Osteoblast (primary cell): ENCODE measurements at places on chromosomes 3 and 15. TPM values are rescaled to one million over a fixed set of nuclear protein-coding genes. Genes with fewer than 3 reads are reported as not detected.
A peak's percentile ranks its signal among the peaks of the same experiment; 100 is the strongest.

DNA sequence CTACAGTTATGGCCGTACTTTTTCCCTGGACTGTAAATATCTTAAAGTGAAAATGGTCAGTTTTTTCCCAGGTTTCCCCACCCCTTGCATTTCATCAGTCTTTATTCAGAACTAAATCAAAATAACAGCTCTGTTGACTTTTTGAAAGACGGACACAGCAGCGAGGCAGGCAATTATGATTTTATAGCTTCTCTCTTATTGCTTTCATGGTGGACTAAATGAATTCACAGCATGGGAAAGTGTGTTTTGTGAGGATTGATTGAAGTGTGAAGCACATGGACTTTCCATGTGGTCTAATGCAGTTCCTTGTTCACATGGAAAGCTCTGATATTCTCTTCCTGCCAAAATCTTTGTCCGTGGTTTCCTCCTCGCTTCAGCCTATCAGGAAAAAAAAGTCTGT lies 268.7 kb upstream of the ARL6 start:
- H3K27ac ChIP-seq = no peak overlapping the region
- H3K4me3 ChIP-seq = no peak overlapping the region
- no peaks in the 10 kb centered on the region for H3K27me3 ChIP-seq
- no peak for DNase-seq

PIF1 gene
- 6.2 and 9.4 TPM in 2 replicates for total RNA-seq

DNA sequence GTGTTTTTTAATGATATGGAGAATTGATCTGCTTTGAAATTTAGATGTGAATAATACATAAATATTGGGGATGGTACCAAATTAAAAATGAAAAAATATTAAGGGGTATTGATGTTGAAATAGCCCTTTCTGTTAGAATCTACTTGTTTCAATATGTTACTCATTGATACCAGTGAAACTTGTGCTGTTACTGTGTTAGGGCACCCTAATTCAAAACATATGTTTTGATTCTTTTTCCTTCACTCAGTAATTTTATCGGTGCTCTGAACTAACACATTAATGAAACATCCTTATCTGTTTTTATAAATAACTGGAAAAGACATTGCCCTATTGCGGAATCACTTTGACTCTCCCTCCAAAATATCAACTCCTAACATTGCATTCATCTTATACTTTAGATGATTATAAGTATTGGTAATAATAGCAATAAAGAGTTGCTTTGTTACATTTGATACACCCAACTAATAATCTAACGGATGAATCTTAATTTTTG lies 52.0 kb upstream of the CCNB2 start:
- peaks cover 22% of the 10 kb centered on the region for H3K36me3 ChIP-seq
- no peak overlapping the region for H3K27ac ChIP-seq
- no peak overlapping the region for H3K4me3 ChIP-seq
- no peaks in the 10 kb centered on the region for H3K4me1 ChIP-seq
- no peak for DNase-seq

DNA sequence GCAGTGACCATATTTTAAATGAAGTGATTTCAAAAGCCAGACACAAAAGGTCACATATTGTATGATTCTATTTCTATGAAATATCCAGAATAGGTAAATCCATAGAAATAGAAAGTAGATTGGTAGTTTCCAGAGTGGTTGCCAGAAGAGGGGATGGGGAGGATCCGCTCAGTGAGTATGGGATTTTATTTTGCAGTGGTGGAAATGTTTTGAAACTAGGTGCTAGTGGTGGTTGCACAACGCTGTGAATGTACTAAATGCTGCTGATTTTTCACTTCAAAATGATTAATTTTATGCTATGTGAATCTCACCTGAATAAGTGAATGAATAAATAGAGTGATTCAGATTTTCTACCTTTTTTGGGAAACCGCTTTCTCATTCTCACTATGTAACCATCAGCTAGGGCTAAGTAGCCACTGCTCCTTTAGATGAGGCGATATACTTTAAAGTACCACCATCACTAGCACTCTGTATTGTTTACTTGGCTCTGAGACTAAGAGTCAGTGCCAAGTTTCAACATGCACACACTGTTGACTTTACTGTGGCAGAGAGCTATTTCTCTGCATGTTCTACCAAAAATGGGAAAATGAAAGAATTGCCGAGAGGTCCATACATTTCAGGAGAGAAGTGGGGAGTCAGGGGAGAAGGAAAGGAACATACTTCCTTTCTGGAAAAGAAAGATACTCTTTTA lies 90.7 kb upstream of the GOLIM4 start:
- H3K4me1 ChIP-seq = no peaks in the 10 kb centered on the region
- DNase-seq = no peak
- no peak overlapping the region for H3K27ac ChIP-seq
- H3K36me3 ChIP-seq = no peaks in the 10 kb centered on the region

RTP1 gene
- total RNA-seq = not detected in 2 replicates

SUSD5 gene
- 10.9 and 11.2 TPM in 2 replicates for total RNA-seq

- H3K27me3 ChIP-seq = no peaks in the 10 kb centered on the region
- H3K36me3 ChIP-seq = no peaks in the 10 kb centered on the region
- H3K27ac ChIP-seq = no peak overlapping the region
- H3K4me1 ChIP-seq = peaks cover 16% of the 10 kb centered on the region
Observed at GRCh38 chr3:15387171-15387581, 40.2 kb downstream of the METTL6 start.

PLCL2 gene
- total RNA-seq = 5.1 and 6.5 TPM in 2 replicates

DNA sequence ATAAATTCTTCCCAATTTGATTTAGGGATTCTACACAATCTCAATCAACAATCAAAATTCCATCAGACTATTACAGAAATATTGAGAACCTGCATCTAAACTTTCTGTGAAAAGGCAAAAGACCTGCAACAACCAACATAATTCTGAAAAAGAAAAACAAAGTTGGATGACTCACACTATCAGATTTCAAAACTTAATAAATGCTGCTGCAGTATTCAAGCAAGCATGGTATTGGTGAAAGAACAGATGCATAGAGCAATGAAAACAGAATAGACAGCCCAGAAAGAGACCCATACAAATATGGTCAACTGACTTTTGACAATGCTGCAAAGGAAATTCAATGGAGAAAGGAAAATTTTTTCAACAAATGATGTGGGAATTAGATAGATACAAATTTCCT lies 477.1 kb upstream of the NR2F2 start:
- no peaks in the 10 kb centered on the region for H3K27me3 ChIP-seq
- peaks cover 8% of the 10 kb centered on the region for H3K4me1 ChIP-seq
- H3K4me3 ChIP-seq = no peak overlapping the region
- DNase-seq = no peak

- no peaks in the 10 kb centered on the region for H3K36me3 ChIP-seq
- peaks cover 91% of the 10 kb centered on the region for H3K4me1 ChIP-seq
- H3K27me3 ChIP-seq = no peaks in the 10 kb centered on the region
- peak overlapping the region; percentile 98 for H3K27ac ChIP-seq
- no peak for DNase-seq
- no peak overlapping the region for H3K4me3 ChIP-seq
Observed at GRCh38 chr3:112651071-112651470, 10.1 kb upstream of the CCDC80 start.

LCTL gene
- total RNA-seq = 1.2 and 1.4 TPM in 2 replicates

DNA sequence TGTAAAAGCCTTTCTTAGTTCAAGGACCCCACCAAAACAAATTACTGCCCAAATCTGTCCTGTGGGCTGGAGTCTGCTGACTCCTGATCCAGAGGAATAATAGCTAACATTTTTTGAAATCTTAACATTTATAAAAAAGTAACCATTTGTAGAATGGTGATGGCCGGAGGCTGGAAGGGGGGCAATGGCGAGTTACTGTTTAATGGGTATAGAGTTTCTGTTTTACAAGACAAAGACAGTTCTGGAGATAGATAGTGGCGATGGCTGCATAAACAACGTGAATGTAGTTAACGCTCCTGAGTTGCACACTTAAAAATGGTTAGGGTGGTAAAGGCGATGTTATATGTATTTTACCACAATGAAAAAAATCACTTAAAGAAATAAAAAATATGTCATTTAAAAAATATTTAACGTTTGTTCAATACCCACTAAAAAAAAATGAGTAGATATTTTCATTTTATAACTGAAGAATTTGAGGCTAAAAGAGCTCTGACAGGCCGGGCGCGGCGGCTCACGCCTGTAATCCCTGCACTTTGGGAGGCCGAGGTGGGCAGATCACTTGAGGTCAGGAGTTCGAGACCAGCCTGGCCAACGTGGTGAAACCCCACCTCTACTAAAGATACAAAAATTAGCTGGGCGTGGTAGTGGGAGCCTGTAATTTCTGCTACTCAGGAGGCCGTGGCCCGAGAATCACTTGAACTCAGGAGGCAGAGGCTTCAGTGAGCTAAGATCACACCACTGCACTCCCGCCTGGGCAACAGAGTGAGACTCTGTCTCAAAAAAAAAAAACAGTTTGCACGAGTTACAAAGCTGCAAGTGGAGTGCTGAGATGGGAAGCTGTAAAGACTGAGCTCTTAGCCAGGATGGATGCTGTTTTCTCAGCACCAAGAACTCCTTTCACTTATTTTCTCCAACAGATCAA lies 37.6 kb downstream of the IGF2BP2 start:
- no peaks in the 10 kb centered on the region for H3K27me3 ChIP-seq
- H3K4me1 ChIP-seq = peaks cover 14% of the 10 kb centered on the region
- H3K27ac ChIP-seq = no peak overlapping the region
- no peak overlapping the region for H3K4me3 ChIP-seq
- DNase-seq = peak; percentile 23
- no peaks in the 10 kb centered on the region for H3K36me3 ChIP-seq

PCSK6 gene
- 0.29 and 0.72 TPM in 2 replicates for total RNA-seq

DNA sequence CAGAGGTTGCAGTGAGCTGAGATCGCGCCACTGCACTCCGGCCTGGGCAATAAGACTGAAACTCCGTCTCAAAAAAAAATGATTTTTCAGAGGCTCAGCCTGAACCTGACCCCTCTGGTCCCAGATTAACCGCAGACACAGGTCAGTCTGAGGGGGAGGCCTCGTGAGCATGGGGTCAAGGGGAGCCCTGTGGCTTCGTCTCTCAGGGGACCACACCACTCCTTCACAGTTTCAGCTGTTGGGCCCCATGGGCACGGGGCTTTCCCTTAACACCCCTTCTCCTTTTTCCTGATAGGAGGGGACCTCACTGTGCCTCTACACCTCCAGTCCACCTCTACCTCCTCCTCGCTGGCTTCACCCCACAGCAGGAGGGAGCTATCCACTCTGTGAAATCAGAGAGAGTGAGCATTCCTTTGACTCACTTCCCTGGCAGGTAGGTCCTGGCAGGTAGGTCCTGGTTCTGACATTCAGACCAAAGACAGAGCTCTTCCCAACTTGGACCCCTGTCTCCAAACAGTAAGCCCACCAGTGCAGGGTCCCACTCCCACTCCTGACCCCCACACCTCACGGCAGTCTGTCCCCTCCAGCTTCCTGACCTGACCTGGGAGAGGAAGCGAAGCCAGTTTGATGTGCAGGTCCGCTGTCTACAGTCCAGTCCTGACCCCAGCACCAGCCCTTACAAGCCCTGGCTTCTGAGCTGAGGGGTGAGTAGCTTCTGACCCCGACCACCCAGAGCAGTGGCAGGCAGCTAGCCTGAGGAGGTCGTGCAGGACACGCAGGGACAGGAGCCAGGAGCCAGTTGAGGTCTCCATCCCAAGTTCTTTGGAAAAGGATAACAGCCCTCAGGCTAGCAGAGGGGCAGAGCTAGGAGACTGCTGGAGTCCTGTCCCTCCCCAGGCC lies 9.0 kb downstream of the RRP9 start:
- peaks cover 34% of the 10 kb centered on the region for H3K36me3 ChIP-seq
- H3K4me3 ChIP-seq = no peak overlapping the region
- H3K4me1 ChIP-seq = no peaks in the 10 kb centered on the region
- no peaks in the 10 kb centered on the region for H3K27me3 ChIP-seq

DNA sequence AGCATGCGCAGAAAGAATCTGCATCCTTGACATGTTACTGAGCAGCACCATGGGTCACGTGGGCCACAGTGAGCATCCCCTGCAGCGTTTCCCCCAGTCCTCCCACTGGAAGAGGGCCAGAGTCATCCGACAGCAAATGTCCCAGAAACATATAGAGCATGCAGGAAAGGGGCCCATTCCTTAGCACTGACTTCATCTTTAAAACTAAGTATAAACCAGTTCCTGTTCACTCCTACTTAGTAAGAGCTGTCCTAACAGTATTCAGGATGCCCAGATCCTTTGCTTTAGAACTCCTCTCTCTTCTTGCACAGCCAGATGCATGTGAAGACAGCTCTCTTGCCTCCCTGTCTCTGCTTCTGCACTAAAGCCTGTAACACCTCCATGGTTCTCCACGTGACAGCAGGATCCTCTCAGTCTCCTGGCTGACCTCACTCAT lies 79.3 kb upstream of the OXTR start:
- H3K4me3 ChIP-seq = no peak overlapping the region
- H3K36me3 ChIP-seq = no peaks in the 10 kb centered on the region
- DNase-seq = no peak
- no peaks in the 10 kb centered on the region for H3K27me3 ChIP-seq

DNA sequence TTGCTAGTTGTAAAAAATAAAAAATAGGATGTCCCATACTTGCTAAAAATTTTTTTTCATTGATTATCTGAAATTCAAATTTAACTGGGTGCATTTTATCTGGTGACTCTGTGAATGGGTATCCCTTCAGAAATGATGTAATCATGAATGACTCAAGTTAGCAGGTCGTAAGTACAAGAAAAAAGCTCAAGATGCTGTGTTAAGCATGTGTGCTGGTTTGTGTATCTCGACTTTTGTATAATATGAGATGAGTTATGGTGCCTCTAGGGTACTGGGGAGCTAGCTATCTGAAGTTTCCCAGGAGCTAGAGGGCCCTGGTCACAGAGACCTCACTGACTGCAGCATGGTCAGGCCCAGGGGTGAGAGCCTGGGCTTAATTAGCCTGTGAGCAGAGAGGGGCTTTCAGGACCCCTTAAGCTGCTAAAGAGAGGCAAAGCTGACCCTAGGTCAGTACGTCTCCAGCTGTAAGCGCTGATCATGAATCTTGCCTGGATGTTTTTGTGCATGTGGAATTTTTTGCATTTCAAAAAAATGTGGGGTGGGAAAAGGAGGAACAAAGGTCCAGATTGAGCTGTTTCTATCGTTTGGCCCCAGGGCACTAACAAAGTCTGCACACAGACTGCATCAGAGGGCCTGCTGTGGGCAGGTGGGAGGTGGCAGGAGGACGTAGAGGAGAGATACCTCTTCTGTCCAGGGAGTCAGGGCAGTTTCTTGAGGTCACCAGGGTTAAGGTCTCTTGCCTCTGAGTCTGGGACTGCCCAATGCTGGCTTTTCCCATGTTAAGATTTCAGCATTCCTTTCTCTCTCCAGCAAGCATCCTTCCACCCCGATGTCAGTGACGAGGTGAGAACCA lies 233.2 kb upstream of the TPM1 start:
- H3K4me3 ChIP-seq = no peak overlapping the region
- H3K36me3 ChIP-seq = peaks cover 12% of the 10 kb centered on the region
- no peak overlapping the region for H3K27ac ChIP-seq
- no peaks in the 10 kb centered on the region for H3K27me3 ChIP-seq
- DNase-seq = no peak

DNA sequence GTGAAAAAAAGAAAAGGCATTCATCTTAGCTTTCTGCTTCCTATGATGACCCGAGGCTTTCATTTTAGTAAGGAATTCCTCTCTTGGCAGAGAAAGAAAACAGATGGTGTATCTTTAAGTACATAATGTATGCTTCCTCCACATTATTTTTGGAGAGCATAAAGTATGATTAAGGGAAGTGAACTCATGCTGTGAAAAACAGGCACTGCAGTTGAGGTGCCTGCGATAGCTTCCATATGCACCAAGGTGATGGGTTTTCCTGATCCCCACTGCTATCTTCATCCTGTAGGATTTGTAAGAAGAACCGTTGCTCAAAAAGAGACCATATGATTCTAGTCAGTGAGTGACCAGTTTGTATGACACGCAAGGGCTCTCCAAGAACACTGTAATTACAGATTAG lies 411.5 kb upstream of the MCTP2 start:
- H3K4me3 ChIP-seq = no peak overlapping the region
- no peaks in the 10 kb centered on the region for H3K4me1 ChIP-seq
- no peaks in the 10 kb centered on the region for H3K36me3 ChIP-seq
